ENCODE measurements at places on chromosomes 5 and 9.
A peak's percentile ranks its signal among the peaks of the same experiment; 100 is the strongest.

GRCh38 chr9:83937861-83938455, 16.7 kb upstream of the KIF27 start:
- peak; percentile 29 for DNase-seq

DNA sequence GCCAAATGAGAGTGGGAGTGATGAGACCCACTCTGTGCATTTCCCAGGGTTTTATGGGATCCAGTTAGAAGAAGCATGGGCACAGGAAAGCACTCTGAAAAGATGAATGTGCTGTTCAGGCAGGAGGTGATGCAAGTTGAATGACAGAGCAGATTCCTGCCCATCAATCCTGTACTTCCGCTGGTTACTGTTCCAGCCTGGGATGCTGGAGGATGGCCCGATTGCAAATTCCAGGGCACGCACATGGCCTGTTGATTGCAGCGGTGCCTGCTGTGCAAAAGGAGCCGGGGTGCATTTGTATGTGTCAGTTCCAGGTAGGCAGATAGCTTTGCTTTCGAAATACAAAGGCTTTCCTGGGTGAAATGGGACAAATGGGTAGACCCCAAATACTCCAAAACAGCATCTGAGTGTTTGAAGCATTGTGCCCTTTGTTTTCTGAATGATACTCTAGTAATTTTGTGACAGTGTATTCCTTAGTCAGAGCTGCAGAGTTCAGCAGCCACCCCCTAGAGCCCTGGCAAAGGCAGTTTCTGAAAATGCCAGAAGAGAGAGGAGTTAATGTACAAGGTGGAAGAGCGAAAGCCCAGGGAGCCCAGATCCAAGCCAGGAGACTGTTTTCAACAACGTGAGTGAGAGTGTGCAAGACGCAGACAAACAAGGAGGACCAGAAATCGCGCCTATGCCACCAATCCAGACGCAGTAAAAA, 454.2 kb upstream of the CLINT1 start:
- no peak for DNase-seq

DNA sequence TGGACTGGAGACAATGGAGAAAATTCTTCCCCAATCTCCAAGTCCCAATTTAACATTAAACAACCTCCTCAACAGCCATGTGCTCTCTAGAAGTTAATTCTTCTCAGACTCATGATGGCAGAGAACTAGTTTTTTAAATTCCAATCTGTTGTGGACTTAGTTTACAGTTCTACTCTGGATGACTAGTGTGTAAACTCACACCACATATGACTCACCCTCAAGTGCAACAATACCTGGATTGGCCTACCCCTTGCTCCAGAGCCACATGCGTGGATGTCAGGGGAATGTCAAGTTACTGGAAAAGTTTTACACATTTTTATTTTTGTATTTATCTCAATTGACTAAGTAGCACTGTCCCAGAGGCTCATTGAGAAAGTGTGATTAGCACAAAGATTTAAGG, 136.0 kb upstream of the EFNA5 start:
- DNase-seq, result no peak

DNA sequence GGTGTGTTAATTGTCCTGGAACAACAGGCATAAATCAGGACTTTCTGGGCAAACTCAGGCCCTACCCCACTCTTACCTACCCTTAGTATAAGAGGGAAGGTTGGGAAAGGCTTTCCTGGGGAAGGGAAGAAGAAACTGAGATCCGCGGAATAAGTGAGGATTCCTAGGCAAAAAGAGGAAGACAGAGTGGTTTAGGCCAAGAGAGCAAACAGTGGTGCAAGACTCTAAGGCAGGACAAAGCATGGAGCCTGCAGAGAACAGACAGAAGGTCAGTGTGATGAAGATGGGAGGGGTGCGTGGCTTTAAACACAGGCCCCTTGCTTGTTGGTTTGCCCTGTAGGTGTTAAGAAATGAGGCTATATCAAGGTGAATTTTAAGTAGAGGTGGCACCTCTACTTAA, 69.4 kb downstream of the TMC1 start:
- no peak for DNase-seq

DNA sequence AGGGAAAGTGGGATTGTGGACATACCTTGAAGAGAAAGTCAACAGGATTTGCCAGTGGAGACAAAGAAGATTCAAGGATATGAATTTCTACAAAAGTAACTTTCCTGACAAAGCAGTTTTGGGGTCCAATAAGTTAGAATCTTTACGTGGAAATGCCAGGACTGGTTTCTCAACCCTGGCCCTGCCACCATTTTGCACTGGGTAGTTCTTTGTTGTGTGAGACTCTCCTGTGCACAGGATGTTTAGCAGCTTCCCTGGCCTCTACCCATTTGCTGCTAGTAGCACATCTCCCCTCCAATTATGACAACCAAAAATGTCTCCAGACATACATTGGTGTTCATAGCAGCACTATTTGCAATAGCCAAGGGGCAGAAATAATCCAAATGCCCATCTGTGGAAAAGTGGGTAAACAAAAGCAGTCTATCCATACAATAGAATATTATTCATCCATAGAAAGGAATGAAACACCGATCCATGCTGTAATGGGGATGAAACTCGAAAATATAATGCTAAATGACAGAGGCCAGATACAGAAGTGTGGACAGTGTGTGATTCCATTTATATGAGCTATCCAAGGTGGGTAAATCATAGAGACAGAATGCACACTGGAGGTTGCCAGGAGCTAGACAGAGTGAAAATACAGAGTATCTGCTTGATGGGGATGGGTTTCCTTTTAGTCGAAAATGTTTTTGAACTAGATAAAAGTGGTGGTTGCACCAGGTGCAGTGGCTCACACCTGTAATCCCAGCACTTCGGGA, 91.4 kb downstream of the NSUN2 start:
- no peak for DNase-seq

DNA sequence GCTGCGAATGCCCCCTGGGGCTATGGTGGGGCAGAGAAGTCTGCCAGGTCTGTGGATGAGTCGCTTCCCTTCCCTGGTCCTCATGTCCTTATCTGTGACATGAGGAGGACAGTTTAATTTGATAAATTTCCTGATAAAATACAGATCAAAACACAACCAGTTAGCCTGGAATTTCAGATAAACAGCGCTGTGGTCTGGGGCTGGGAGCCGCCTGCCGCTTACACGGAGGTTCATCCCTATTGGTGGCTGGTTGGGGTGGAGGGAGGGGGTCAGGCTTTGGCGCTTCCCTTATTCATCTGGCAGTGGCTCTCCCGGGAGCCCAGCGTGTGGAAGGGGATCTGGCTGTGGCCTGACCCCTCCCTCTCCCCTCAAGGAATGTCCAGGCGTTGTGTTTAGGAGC, 17.9 kb downstream of the CRB2 start:
- DNase-seq, result no peak

GRCh38 chr5:65305913-65306312, 175.8 kb downstream of the ADAMTS6 start:
- DNase-seq, result no peak

DNA sequence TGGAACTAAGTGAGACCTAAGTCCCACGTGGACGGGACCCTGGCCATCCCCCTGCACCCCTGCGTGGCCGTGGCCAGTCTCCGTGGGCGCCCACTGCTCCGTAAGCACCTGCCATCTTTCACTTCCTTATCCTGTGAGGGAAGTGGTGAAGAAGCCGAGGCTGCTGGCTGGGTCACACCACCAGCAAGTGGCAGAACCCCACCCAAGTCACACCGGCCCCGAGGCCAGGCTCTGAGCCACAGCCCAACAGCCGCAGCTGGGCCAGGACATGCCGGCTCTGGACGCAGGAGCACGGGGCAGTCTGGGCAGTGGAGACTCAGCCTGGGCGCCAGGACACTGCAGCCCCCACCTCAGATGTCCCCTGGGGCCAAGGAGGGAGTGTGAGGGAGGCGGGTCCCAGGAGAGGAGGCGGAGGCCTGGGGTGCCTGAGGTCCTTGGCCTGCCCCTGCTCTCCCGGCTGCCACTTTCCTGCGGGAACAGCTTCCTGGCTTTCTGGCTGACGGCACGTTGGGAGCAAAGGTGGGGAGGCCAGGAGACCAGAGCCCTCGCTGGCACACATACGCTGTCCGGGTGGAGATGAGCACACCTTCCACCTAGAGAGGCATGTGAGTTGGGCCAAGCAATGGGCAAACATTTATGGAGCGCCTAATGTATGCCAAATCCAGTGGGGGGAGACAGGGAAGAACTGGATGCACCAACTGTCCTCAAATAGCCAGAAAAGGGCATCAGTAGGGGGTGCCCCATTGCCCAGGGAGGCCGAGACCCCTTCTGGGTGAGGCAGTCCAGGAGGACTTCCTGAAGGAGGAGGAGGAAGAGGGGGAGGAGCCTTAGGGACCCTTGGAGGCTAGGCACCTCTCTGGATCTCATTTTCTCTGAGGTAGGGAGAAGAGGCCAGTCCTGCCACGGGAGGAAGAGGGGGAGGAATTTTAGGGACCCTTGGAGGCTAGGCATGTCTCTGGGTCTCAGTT, 43.9 kb upstream of the EGFL7 start:
- DNase-seq, result no peak

- DNase-seq, result no peak
Measured at GRCh38 chr9:17682684-17683083, 103.8 kb downstream of the SH3GL2 start.

- no peak for DNase-seq
Measured at GRCh38 chr5:61910771-61911170, 395.2 kb upstream of the KIF2A start.

DNA sequence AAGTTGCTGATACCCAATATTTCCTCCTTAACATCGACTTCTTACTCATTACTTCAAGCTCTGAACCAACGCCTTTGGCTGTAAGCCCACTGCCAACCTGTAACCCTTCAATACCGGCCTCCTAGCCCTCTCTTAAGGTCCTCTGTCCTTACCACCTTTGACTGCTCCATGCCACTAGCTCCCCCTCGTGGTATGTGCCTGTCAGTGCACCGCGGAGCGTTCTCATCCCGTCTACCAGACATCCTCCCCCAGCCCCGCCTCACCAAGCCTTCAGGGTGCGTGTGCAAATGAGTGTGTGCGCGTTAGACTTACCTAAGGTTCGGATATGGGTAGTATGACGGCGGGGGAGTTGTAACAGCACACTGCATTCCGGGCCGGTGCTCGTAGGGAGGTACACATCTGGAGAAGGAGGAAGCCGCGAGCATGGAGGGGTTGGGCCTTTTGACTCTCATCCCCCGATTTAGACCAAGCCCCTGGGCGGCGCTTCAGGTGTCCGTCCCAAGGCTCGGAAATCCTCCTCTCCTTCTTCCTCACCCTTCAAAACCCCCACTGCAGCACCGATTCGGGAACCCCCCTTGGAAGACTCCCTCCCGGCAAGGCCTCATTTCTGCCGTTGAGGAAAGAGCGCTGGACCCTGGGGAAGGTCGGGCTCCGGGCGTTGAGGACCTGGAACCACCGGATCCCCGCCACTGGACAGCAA, 2.8 kb upstream of the MYORG start:
- DNase-seq, result peak; percentile 67

DNA sequence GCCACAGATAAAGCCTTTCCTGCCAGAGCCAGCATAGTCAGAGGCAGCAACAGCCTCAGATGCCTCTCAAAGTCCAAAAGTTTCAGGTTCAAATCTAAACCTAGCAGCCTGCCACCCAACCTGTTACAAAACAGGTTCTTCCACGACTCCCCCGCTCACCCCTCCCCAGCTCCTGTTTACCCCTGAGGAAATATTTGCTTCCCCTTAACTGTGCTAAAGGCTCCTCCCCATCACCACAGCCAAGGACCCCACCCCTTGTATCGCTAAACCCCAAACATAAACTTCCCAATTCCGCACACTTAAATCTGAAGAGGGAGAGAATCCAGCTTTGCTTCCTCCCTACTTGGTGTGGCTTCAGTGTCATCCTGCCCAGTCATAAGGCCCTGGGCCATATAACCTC, 15.4 kb upstream of the VDAC1 start:
- no peak for DNase-seq

- no peak for DNase-seq
Measured at GRCh38 chr9:108903420-108904103, 30.4 kb downstream of the ELP1 start.

DNA sequence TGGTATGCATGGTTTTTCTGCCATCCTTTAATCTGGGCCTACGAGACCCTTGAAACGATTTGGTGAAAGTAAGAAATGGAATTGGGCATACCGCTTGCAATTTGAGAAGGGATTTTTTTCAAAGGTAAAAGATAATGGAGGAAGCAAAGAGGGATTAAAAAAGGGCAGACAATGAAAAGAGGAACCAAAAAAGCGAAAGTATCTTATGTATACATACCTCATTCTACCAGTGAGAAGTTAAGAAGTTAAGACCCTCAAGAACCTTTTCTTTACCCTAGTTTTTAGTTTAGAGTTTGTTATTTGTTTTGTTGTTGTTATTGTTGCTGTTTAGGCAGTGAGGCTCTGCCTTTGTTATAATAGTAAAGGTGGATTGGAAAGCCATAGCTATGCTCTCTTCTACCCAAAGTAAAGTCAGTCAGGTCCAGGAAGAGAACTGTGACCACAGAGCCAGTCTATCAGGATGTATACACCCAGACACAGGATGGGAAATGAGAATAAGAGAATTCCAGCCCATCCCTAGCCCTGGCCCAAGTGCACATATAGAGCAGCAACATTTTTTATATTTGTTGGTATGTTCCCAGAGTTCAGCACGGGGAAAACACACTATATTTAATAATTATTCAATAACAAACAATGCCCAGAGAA, 166.6 kb downstream of the RFX3 start:
- no peak for DNase-seq

- no peak for DNase-seq
Measured at GRCh38 chr5:73426034-73426433, 22.5 kb downstream of the FOXD1 start.

GRCh38 chr9:14907696-14908095, 2.5 kb downstream of the FREM1 start:
- DNase-seq, result no peak

DNA sequence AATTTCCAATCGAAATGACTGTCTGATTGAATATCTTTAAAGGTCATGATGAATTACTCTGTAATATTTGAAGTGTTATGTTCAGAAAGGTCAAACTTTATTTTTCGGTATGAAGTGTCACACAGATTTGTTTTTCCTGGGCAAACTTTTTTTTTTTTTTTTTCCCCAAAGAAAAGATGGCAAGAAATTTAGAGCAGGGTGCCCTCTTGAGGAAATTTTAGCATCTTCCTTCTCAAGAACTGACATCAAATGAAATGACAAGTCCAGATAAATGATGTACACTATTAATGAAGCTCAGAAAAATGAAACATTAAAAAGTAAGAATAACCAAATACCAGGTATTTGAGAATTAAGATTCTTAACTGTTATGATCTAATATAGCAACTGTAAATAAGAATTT, 123.6 kb downstream of the INVS start:
- no peak for DNase-seq

- DNase-seq, result no peak
Measured at GRCh38 chr9:121354141-121354540, 15.9 kb downstream of the STOM start.

GRCh38 chr5:80268916-80269315, 13.1 kb upstream of the SERINC5 start:
- no peak for DNase-seq

GRCh38 chr9:107154291-107154690, 128.8 kb upstream of the RAD23B start:
- no peak for DNase-seq

- DNase-seq, result no peak
Measured at GRCh38 chr5:73306078-73306719, 133.2 kb downstream of the TMEM174 start.

- DNase-seq, result no peak
Measured at GRCh38 chr5:136665331-136665730, 300.0 kb upstream of the TRPC7 start.
